Frontal cortex (tissue), 4 donors: ENCODE measurements at places on chromosomes 16 and 17. TPM values are rescaled to one million over a fixed set of nuclear protein-coding genes. Genes with fewer than 3 reads are reported as not detected.

MRPL38 gene
- total RNA-seq: 32.2 TPM

MPO gene
- 1.2 TPM for total RNA-seq

CRYM gene
- 87.2 TPM for total RNA-seq

EPOP gene
- 0.82 TPM for total RNA-seq

WRAP53 gene
- 11.8 TPM for total RNA-seq

CNTROB gene
- 25.3 TPM for total RNA-seq

SOX8 gene
- 22.8 TPM for total RNA-seq

OSGIN1 gene
- not detected for total RNA-seq

DNA sequence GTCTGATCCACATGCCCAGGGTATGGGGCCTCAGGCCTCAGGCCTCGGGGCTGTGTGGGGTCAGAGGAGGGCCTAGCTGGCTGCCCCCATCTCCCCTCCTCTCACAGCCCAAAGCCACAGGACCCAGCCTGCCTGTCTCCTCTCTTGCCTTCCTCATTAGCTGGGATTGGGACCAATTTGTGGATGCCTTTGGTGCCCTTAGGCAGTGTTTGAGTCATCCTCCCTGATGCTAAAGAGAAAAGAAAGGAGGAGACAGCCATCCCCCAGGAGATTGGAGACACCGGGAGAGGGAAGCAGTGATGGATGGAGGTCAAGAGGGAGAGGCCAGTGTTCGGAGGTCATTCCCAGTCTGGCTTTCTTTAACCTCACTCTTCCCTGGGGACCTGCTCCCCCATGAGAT, 23.3 kb upstream of the NOG start:
- no peak for DNase-seq

DNA sequence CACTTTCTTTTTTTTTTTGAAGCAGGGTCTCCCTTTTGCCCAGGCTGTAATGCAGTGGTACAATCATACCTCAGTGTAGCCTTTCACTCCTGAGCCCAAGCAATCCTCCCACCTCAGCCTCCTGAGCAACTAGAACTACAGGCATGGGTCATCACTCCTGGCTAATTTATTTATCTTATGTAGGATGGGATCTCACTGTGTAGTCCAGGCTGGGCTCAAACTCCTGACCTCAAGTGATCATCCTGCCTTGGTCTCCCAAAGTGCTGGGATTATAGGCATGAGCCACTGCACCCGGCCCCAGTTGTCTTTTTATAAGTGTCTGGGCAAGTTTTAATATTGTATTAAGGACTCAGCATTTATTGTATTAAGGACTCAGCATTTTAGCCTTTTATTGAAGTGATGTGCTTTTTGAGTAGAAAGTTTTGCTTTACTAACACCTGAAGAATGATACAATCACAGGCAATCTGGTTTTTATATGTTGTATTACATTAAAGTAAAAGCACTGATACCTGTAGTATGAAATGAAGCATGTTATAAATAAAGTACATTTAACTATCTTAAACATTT, 22.9 kb downstream of the VMP1 start:
- DNase-seq: no peak

GRCh38 chr16:49560004-49560830, 186.6 kb downstream of the C16orf78 start:
- no peak for DNase-seq

- DNase-seq: no peak
Observed at GRCh38 chr17:65518256-65518655, 43.2 kb downstream of the AXIN2 start.

DNA sequence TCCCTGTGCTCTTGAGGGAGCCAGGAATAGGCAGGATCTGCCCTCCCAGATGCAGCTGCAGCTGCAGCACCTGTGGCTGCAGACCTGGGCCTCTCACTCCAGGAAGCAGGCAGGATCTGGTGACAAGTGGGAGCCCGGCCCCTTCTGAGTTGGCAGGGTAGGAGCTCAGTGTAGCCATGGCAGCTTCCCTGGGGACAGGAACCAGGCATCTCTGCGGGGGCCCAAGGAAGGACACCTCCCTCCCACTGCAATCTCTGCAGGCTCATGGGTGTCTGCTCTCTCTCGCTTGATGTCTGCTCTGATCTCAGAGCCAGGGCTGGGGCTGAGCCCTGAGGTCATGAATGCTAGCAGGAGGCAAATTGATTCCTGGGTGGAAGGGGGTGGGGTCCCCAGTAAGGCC, 592.5 kb upstream of the CA10 start:
- DNase-seq: no peak

GRCh38 chr16:57608462-57609113, 19.8 kb upstream of the ADGRG1 start:
- DNase-seq: no peak

GRCh38 chr17:41511716-41512115, 6.3 kb upstream of the KRT13 start:
- DNase-seq: no peak

DNA sequence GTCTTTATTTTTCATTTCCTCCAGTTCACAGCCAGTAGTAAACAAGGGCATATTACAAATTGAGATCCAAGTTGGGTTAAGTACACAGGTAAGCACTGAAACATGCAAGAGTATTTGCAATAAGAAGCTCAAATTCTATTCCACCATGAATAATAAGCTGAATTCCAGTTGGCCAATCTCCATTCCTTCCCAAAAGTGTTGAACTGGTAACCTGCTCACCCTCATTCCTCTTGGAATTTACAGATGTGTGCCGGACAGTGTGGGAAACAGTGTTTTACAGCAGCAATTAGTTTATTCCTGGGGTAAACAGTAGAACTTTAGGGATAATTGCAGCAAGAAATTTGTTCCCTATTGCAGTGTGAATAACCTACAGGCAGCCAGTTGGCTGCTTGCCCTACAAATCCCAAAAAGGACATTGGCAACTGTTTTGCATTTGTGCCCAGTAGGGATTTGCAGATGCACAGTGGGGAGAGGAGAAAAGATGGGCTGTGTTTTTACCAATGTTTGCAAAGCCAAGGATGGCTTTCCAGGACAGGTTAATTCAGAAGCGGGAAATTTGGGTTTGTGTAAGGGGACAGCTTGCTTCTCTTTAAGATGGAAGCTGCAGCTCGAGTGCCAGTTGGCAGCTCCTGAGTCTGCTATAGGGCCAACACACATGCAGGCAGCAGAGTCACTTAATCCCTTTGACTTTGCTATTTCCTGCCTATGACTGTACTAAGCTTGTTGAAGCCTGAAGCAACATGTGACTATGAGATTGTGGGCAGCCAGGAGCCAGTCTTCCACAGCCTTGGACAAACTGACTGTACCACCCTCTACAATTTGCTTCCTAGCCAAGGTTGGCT, 318.9 kb downstream of the MAP2K6 start:
- DNase-seq: no peak

- DNase-seq: no peak
Observed at GRCh38 chr17:65998675-65999074, 193.3 kb downstream of the CEP112 start.

GRCh38 chr17:1012823-1013728, 16.1 kb downstream of the TIMM22 start:
- DNase-seq: no peak

DNA sequence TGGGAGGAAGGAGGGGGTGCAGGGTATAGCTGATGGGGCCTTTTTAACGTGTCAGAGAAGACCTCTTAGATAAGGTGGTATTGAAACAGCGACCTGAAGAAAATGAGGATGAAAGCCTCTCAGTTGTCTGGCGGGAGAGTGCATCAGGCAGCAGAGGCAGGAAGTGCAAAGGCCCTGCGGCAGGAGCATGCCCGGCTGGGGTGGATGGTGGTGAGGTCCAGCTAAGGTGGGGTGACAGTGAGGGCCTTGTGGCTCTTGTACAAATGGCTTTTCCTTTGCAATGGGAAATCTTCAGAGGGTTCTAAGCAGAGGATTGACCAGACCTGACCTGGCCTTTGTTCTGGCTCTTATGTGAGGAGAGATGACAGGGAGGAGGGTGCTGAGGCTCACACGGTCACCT, 11.4 kb downstream of the MMP15 start:
- no peak for DNase-seq

GRCh38 chr17:61253362-61253761, 146.3 kb upstream of the TBX2 start:
- no peak for DNase-seq

GRCh38 chr17:81621494-81622130, 15.3 kb downstream of the NPLOC4 start:
- no peak for DNase-seq

- DNase-seq: no peak
Observed at GRCh38 chr17:57622683-57623433, 122.2 kb downstream of the CCDC182 start.
